ENCODE measurements at places on chromosomes 16 and 17.
A peak's percentile ranks its signal among the peaks of the same experiment; 100 is the strongest.

- no peak for DNase-seq
Observed at GRCh38 chr17:64148017-64148631, 18.2 kb upstream of the ERN1 start.

DNA sequence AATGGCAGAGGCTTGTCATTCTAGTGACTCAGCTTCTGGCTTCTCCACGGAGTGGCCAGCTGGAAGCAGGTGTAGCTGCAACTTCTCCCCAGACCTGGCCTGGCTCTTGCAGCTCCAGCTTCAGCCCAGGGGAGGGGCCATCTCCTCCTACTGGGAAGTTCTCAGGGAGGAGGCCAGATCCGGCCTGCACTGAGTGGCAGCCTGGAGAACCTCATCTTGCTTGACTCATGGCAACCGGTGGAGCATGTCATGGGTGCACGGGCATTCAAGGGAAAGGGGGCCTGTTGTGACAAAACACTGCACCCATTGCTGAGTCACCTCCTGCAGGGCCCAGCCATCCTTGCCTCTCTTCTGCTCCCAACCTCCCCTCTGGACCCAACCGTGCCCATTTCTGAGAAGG is 273.9 kb upstream of the MAF start:
- DNase-seq: no peak

GRCh38 chr17:77185137-77185536 is 44.4 kb downstream of the SEC14L1 start:
- no peak for DNase-seq

GRCh38 chr17:68440526-68440925 is 16.8 kb downstream of the WIPI1 start:
- DNase-seq: no peak

DNA sequence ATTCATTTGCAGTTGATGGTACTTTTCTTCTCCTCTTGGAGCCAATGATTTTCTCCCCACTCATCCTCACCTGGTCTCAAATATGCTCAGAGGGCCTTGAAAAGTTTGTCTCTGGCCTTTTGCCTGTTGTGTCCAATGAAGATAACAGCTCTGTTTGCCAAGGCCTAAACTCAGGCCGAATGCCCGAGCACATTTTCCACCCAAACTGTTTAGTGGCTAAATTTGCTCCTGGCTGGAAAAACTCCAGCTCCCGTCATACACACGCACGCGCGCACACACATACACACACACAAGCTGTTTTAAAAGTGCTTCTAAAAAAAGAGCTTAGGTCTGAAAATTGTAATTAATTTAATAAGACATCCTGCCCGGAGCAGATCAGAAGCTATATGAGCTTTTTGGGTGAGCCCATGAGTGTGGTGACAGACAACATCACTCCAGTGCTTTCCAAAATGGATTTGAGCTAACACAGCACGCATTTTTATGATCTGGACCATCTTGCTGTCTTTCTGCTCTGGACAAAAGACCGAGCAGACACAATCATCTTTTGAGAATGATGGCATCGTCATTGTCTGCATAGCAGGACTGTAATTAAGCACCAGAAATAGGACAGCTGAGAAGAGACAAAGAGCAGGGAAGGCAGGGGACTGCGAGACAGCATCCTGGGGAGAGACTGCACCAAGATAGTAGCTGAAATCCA is 48.9 kb downstream of the IRX6 start:
- no peak for DNase-seq

DNA sequence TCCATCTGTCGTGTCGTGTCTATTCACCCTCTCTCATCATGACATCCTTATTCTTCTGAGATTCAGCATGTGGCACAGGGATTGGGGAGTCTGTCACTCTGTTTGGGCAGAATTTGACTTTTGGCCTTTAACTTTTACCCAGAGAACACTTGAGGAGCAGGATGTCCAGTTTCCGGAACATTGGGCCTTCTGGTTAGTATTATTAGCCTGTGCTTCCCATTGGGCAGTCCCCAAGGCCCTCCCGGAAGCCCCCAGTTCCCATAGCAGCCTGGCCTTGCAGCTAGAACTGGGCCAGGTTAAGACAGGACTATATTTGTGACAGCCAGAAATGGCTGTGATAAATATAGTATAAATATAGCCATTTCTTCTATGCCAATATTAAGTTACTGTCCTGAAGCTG is 9.6 kb downstream of the SCN4A start:
- no peak for DNase-seq

DNA sequence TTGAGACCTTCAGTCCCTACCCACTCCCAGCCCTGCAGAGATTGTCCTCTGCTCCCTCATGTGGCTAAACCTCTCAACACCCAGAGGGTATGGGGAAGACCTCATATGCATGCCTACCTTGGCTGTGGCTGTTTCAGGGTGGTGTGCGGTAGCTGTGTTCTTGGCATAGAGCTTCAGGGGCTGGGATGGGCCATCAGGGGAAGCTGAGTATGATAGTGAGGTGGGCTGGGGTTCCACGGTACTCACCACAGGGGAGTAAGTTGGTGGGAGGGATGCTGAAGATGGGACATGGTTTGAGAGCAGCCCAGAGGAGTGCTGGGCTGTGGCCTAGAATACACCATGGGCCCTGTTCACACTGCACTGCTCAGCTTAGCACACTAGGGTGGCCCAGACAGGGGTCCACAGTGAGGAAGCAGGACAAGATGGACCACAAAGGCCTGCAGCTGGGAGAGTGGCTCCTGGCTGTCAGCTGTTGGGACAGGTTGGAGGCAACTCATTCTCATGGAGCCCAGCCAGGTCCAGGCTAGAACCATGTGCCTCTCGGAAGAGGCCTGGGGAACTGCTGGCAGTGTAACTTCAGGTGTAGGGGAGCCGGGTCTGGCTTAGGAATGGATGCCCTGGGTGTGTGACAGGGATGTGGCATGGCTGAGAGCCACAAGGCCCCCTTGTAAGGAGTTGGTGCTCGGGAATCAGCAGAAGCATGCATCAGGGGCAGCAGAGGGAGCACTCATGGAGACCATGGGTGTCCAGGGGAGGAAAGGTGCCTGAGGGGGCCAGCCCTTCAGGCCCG is 3.1 kb downstream of the MFAP4 start:
- DNase-seq: no peak

DNA sequence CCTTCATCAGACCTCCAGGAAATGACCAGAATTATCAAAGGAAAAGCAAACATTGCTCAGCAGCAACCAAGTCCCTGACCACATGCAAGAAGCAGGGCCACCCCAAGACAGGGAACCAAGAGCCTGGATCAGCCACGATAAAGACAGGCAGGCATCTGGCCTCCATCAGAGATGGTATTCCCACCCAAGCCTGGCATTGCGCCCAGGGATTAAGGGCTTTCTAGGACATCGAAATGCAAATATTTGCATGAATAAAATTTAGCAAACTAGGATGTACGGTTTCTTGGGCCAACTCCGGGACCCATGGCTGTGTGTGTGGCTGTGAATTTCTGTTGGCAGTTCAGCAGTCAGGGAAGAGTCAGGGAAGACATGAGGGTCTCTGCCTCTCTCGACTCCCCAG is 241.4 kb upstream of the DYNLRB2 start:
- DNase-seq: no peak

DNA sequence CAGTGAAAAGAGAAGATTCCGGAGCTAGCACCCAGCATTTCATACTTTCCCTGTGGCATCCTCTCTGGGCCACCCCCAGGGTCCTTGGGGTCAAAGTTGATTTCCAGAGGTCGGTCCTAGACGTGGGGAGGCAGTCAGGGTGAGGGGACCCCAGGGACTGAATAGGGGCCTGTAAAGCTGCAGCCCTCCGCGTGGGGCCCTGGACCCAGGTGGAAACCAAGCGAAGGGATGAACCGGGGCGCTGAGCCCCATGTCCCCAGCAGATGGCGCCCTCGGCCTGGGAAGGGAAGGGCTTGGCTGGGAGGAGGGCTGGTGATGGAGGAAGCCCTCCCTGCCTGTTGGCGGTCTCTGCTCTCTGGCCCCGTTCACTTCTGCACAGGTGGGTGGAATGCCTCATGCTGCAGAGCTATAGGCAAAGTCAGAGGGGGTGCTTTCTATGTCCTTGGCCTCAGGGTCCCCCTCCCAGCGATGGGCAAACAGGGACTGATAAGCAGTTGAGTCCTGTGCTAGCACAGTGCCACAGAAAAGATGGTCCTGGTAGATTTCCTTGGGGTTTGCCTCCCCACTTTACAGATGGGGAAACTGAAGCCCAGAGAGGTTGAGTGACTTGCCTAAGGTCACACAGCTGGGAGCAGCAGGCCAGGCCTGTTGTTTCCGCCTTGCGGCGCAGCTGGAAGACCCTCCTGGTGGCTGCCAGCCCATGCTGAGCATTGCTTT is 163.4 kb upstream of the CIBAR2 start:
- peak; percentile 31 for DNase-seq

DNA sequence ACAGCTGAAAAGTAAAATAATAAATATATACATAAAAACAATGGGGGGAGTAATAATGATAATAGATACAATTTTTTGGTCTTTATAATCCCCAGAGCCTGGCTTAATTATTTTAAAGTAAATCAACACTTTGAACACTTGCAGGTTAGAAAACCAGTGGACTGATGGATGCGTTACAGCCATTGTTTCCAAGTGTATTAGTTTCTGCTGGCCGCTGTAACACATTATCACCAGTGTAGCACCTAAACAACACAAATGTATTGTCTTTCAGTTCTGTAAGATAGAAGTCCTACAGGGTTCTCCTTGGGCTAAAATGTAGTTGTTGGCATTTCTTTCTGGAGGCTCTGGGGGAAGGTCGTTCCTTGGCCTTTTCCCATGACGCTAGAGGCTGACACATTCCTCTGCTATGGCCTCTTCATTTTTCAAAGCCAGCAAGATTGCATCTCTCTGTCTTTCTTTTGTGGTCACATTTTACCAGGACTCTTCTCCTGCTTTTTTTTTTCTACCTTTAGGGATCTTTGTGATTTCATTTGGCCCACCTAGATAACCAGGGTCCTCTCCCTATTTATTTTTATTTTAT is 116.8 kb downstream of the WWOX start:
- no peak for DNase-seq

- no peak for DNase-seq
Observed at GRCh38 chr17:40490289-40490853, 11.1 kb downstream of the TNS4 start.

DNA sequence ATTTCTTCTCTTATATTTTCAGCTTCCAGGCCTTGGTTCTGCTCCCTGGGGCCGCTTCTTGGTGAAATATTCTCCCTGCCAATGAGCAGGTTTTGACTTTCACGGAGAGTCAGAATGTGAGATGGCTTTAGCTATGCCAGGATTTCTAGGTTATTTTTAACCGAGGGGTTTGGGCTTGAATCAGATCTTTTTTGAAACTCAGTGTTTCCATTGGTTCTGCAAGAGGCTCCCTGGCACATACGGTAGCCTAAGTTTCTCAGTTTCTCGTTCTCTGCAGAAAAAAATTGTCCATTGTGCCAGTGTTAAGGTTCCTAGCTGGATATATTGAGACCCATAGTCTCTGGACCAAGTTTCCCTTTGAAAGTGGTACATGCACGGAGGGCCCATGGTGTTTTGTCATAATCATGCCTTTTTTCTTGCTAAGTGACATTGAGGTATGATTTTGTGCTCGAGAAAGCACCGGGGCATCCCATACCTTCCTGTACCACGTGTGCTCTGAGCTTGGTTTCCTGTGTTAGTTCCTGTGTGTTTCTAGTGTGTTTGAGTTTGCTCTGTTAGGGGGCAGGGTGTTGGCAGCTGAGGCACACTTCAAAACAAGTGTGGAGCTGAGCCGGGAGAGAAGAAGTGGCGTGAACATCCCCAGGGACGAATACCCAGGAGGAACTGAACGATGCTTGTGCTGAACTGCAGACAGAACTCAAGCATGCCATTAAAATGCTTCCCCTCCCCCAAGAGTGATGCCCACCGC is 127.2 kb downstream of the HS3ST3B1 start:
- DNase-seq: peak; percentile 69

- DNase-seq: no peak
Observed at GRCh38 chr17:74545843-74546230, at the start of gene CD300C. Gene CD300C, minus strand, starts transcription at chr17:74546115. Its CDS starts 333 bp downstream, at chr17:74545782.

- DNase-seq: peak; percentile 87
Observed at GRCh38 chr17:1628856-1629503, 346 bp upstream of the SLC43A2 start.

DNA sequence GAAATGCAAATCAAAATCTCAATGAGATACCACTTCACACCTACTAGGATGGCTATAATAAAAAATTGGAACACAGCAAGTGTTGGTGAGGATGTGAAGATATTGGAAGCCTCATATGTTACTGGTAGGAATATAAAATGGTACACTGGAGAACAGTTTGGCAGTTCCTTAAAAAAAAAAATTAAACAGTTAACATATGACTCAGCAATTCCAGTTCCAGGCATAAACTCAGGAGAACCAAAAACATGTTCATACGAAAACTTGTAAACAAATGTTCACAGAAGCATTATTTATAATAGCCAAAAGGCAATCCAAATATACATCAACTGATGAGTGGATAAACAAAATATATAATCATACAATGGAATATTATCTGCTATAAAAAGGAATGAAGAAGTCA is 28.2 kb downstream of the ZNF652 start:
- no peak for DNase-seq

- DNase-seq: peak; percentile 36
Observed at GRCh38 chr17:59829217-59830006, 63.3 kb downstream of the TUBD1 start.

DNA sequence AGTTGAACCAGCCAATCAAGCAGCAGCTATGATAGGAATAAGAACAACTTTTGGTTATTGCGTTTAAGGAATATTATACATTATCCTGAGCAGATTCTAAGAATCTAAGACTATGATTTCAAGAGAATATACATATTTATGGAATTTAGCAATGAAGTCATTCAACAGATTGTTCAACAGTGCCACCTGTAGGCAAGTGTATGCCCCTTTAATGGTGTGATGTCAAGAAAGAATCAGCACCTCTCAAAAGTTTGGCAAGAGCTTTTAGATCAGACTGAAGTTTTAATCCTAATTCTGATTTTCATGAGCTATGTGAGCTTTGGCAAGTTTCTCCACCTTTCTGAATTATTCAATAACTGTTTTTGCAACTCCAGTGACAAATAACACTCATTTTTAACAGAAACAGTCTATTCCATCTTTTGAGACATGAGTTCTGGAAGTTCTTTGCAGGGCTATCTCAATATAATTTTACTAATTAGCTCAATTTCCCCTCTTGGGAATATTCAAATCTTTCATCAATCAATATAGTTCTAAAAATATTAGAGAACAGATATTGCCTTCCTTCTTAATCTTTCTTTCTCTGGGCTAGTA is 474.3 kb upstream of the TOM1L1 start:
- no peak for DNase-seq

DNA sequence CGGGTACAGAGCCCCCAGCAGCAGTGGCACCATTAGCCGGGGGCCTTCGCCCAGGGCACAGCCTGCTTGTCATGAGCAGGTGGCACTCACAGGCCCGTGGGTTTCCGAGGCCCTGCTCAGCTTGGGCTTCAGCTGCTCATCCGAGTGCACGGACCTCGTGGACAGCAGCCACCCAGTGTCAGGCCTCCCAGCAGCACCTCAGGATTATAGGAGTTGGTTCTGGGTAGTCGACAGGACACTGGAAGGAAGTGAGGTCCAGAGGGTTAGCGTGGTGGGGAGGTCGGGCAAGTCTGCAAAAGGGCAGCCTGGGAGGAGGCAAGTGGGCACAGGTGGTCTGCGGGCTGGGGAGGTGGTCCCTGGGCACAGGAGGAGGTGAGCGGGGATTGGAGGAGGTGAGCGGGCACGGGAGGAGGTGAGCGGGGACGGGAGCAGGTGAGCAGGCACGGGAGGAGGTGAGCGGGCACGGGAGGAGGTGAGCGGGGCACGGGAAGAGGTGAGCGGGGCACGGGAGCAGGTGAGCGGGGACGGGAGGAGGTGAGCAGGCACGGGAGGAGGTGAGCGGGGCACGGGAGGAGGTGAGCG is 5.1 kb upstream of the CPNE7 start:
- DNase-seq: no peak
